HCT116 (cell line): ENCODE measurements at places on chromosomes 3 and 15.
A peak's percentile ranks its signal among the peaks of the same experiment; 100 is the strongest.

GRCh38 chr3:100400419-100400779, 490 bp downstream of the TOMM70 start:
- H3K27me3 ChIP-seq = no peaks in the 10 kb centered on the region
- peak overlapping the region; percentile 78 for H3K27ac ChIP-seq
- peak overlapping the region; percentile 72 for H3K4me3 ChIP-seq
- peaks cover 14% of the 10 kb centered on the region for H3K4me1 ChIP-seq

DNA sequence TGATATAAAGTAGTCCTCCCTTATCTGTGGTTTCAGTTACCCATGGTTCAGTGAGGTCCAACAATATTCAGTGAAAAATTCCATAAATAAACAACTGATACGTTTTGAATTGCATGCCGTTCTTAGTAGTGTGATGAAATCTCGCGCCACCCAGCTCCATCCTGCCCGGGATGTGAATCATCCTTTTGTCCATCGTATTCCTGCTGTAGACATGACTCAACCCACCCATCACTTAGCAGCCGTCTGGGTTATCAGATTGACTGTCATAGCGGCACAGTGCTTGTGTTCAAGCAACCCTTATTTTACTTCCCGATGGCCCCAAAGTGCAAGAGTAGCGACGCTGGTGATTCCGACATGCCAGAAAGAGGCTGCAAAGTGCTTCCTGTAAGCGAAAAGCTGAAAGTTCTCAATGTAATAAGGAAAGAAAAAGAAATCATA, 48.0 kb upstream of the MEX3B start:
- H3K27ac ChIP-seq = no peak overlapping the region
- no peak for DNase-seq
- H3K4me1 ChIP-seq = no peaks in the 10 kb centered on the region
- no peaks in the 10 kb centered on the region for H3K36me3 ChIP-seq
- H3K27me3 ChIP-seq = no peaks in the 10 kb centered on the region

DNA sequence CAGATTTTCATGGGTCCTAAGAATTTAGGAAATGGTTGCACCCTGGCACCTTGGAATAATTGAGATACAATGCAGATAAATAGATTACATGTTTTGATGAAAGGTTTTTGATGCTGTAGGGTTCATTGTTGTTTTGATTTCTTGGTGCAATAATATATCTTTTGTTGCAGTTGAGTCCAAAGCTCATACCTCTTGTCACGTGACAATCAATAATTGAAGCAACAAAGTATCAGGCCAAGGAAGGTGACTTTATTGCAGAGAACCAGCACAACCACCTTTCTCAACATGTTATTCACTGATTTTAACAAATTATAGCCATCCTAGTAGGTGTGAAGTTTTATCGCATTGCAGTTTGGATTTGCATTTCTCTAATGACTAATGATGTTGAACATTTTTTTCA, 285.5 kb upstream of the SLCO3A1 start:
- no peak for DNase-seq
- no peaks in the 10 kb centered on the region for H3K4me1 ChIP-seq
- H3K27me3 ChIP-seq = peaks cover 26% of the 10 kb centered on the region
- H3K4me3 ChIP-seq = no peak overlapping the region

DNA sequence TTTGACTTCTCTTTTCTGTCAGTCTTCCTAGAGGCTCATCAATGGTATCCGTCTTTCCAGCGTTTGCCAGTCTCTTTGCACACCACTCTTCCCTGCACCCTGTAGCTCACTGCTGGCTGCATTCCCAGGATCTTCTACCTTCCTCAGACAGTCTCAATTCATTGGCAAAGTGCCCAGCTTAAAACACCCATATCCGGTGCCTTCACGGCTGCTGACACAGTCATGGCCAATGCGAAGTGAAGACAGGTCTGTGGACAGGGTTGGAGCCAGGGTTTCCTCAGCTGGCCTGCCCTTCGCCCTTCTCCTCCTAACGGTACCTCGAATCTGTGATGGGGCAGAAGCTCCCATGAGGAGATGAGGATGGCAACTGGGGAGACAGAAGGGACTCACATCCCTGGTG, 36.1 kb downstream of the PTH1R start:
- no peak overlapping the region for H3K4me3 ChIP-seq
- peaks cover 17% of the 10 kb centered on the region for H3K4me1 ChIP-seq
- no peak overlapping the region for H3K27ac ChIP-seq

DNA sequence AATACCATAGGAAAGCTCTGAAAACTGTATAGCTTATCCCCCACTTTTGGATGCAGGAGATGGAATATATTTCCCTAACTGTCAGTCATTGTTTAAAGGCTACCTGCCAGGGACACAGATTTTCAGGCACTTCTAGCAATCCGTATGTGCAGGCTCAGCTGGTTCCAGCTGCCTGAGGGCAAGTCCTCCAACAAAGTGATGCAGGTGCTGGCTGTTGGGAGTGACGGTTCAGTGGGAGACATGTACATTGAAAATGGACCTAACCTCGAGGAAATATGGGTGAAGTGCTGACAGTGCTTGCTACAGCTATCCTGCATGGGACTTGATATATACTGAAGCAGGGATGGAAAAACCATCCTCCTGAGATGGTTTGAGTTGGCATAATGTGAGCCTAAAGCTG, 153.1 kb upstream of the GAP43 start:
- no peak overlapping the region for H3K27ac ChIP-seq
- H3K36me3 ChIP-seq = no peaks in the 10 kb centered on the region
- H3K4me3 ChIP-seq = no peak overlapping the region
- H3K27me3 ChIP-seq = no peaks in the 10 kb centered on the region
- no peaks in the 10 kb centered on the region for H3K4me1 ChIP-seq
- DNase-seq = no peak

DNA sequence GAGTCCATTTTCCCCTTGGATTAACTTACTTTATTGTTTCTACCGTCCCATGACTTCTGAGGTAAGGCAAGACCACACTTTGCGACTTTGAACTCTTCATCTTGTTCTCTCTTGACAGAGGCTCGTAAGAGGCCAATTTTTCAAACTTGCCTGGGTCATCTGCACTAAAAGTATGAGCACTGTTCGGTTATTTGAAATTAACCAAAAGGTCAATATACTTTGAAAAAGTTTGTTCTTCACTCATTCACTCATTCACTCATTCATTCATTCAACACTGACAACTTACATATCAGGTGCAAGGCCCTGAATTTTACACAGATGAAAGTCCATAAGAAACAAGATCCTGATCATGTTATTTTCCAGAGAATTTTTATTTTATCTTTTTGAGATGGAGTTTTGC, 57.9 kb downstream of the ATP1B3 start:
- H3K4me3 ChIP-seq = no peak overlapping the region
- no peaks in the 10 kb centered on the region for H3K36me3 ChIP-seq
- H3K27ac ChIP-seq = no peak overlapping the region
- DNase-seq = no peak

- H3K36me3 ChIP-seq = no peaks in the 10 kb centered on the region
- H3K27me3 ChIP-seq = no peaks in the 10 kb centered on the region
- no peak overlapping the region for H3K27ac ChIP-seq
- no peak overlapping the region for H3K4me3 ChIP-seq
- peaks cover 18% of the 10 kb centered on the region for H3K4me1 ChIP-seq
Measured at GRCh38 chr3:138938877-138939560, 7.9 kb downstream of the FOXL2 start.

GRCh38 chr3:79378064-79378463, 389.7 kb downstream of the ROBO1 start:
- H3K27me3 ChIP-seq = no peaks in the 10 kb centered on the region
- H3K4me3 ChIP-seq = no peak overlapping the region
- no peak for DNase-seq
- no peaks in the 10 kb centered on the region for H3K4me1 ChIP-seq

GRCh38 chr15:75573648-75574384, 5.3 kb downstream of the PTPN9 start:
- no peaks in the 10 kb centered on the region for H3K36me3 ChIP-seq
- no peak overlapping the region for H3K4me3 ChIP-seq
- H3K27me3 ChIP-seq = no peaks in the 10 kb centered on the region
- H3K27ac ChIP-seq = no peak overlapping the region
- no peak for DNase-seq
- H3K4me1 ChIP-seq = peaks cover 9% of the 10 kb centered on the region

DNA sequence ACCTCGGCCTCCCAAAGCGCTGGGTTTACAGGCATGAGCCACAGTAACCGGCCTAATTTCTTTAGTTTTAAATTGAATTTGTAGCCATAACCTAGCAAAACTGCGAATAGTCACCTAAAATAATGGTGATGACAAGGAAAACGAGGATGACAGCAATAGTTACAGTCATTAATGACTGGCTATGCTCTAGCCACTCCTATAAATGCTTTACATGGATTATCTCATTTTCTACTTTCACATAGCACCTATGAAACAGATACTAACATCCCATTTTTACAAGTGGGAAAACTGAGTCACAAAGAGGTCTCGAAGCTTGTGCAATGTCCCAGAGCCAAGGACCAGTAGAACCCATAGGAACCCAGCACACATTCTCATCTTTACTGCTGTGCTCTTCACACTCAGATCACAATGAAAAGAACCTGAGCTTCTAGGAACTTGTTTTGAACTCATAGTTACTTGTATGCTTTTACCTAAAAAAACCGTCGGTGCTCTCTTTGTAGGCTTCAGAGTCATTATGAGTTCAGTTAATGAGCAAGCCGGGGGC, 39.4 kb downstream of the FBXL22 start:
- no peaks in the 10 kb centered on the region for H3K4me1 ChIP-seq
- H3K36me3 ChIP-seq = 0 out of 2 replicates have a peak, but pooled peaks cover 5% of the 10 kb centered on the region
- no peaks in the 10 kb centered on the region for H3K27me3 ChIP-seq
- H3K27ac ChIP-seq = no peak overlapping the region

DNA sequence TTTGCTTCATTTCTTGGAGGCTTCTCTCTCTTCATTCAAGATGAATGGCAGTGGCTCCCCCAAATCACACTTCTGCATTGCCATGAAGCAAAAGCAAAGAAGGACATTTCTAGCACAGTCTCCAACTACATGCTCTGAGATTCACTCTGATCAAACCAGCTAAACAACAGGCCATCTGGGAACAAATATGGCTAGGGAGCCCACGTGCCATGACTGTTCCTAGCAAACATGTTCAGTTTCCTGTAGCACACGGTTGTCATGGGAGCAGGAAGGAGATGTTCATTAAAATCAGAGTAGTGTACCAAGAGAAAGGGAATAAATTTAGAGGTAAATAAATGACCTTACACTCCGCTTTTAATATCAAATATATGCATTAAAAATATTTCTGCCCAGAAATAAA, 327.3 kb downstream of the GBE1 start:
- no peaks in the 10 kb centered on the region for H3K36me3 ChIP-seq
- DNase-seq = no peak
- H3K27ac ChIP-seq = no peak overlapping the region
- H3K4me3 ChIP-seq = no peak overlapping the region
- peaks cover 7% of the 10 kb centered on the region; the same call in 1 of the 2 replicates for H3K27me3 ChIP-seq

- H3K27me3 ChIP-seq = peaks cover 16% of the 10 kb centered on the region; the same call in 1 of the 2 replicates
- no peak overlapping the region for H3K27ac ChIP-seq
- no peaks in the 10 kb centered on the region for H3K36me3 ChIP-seq
- H3K4me3 ChIP-seq = no peak overlapping the region
- peaks cover 25% of the 10 kb centered on the region for H3K4me1 ChIP-seq
Measured at GRCh38 chr15:74206801-74207281, 4.3 kb upstream of the STRA6 start.

- no peak overlapping the region for H3K27ac ChIP-seq
- H3K27me3 ChIP-seq = peaks cover 12% of the 10 kb centered on the region; the same call in 1 of the 2 replicates
- no peak for DNase-seq
- H3K4me3 ChIP-seq = no peak overlapping the region
- no peaks in the 10 kb centered on the region for H3K36me3 ChIP-seq
Measured at GRCh38 chr3:117912352-117912751, 1122.3 kb downstream of the IGSF11 start.

GRCh38 chr3:152339881-152340505, 71.3 kb downstream of the MBNL1 start:
- H3K36me3 ChIP-seq = 0 out of 2 replicates have a peak, but pooled peaks cover 2% of the 10 kb centered on the region
- H3K4me1 ChIP-seq = no peaks in the 10 kb centered on the region
- H3K27ac ChIP-seq = no peak overlapping the region
- no peaks in the 10 kb centered on the region for H3K27me3 ChIP-seq
- H3K4me3 ChIP-seq = no peak overlapping the region

DNA sequence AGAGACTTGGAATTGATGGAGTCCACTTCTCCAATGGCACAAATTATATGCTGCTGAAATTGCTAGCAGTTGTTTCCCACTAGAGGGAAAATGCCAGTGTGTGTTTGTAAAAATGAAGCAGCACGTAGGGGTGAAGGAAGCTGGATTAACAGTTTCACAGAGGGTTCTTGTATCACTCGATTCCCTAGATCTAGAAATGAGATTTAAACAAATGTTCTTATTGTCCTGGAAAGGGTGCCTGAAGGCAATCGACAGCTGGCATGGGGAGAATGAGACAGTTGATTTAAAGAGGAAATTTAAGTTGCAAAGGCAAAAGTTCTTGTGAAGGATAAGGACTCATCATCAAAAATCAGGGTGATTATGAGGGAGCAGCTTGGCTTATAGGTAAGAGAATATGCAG, 234.8 kb upstream of the ARPP21 start:
- H3K27ac ChIP-seq = no peak overlapping the region
- DNase-seq = no peak
- H3K4me1 ChIP-seq = no peaks in the 10 kb centered on the region
- no peak overlapping the region for H3K4me3 ChIP-seq
- no peaks in the 10 kb centered on the region for H3K27me3 ChIP-seq

DNA sequence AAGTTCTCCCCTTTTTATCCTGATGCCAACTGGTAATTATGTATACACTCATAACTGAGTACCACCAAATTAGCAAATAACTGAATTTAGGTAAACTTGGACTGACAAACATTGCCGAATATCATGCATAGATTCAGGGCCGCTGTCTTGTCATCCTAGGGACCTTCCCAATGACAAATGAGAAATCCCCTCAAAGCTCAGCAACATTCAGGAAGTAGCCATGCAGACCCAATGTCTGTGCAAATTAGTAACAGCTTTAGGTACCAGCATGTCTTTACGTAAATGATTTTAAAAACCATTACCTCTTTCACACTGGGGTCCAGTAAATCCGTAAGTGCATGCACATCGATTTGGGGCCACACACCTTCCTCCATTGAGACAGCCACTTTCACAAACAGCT, 49.5 kb downstream of the FBN1 start:
- H3K4me1 ChIP-seq = no peaks in the 10 kb centered on the region
- no peaks in the 10 kb centered on the region for H3K27me3 ChIP-seq
- no peak overlapping the region for H3K4me3 ChIP-seq
- no peak overlapping the region for H3K27ac ChIP-seq

GRCh38 chr3:45944830-45945620, 1.8 kb downstream of the CXCR6 start:
- DNase-seq = no peak
- no peaks in the 10 kb centered on the region for H3K27me3 ChIP-seq
- no peak overlapping the region for H3K4me3 ChIP-seq
- H3K4me1 ChIP-seq = no peaks in the 10 kb centered on the region
- H3K36me3 ChIP-seq = peaks cover 33% of the 10 kb centered on the region

- no peaks in the 10 kb centered on the region for H3K36me3 ChIP-seq
- H3K27me3 ChIP-seq = no peaks in the 10 kb centered on the region
- DNase-seq = no peak
- no peaks in the 10 kb centered on the region for H3K4me1 ChIP-seq
Measured at GRCh38 chr3:23368731-23369130, 165.6 kb downstream of the UBE2E2 start.

GRCh38 chr3:24310887-24311286, 183.8 kb downstream of the THRB start:
- no peaks in the 10 kb centered on the region; the same call in 1 of the 2 replicates for H3K4me1 ChIP-seq
- H3K36me3 ChIP-seq = no peaks in the 10 kb centered on the region
- no peaks in the 10 kb centered on the region for H3K27me3 ChIP-seq
- no peak for DNase-seq
- H3K4me3 ChIP-seq = no peak overlapping the region
